ENCODE measurements at places on chromosomes 6 and 20. TPM values are rescaled to one million over a fixed set of nuclear protein-coding genes. Genes with fewer than 3 reads are reported as not detected.

- H3K4me1 ChIP-seq = peaks cover 9% of the 10 kb centered on the region
- peak overlapping the region; percentile 66 for H3K4me3 ChIP-seq
- peak; percentile 51 for DNase-seq
- peaks cover 5% of the 10 kb centered on the region for H3K36me3 ChIP-seq
- peaks cover 8% of the 10 kb centered on the region for H3K27me3 ChIP-seq
Observed at GRCh38 chr20:61253264-61253639, 1.2 kb downstream of the CDH4 start.

GRCh38 chr20:46027245-46027853 is 1.7 kb upstream of the SLC12A5 start:
- no peaks in the 10 kb centered on the region for H3K4me1 ChIP-seq
- no peak overlapping the region for H3K4me3 ChIP-seq
- peaks cover 29% of the 10 kb centered on the region for H3K27me3 ChIP-seq
- no peaks in the 10 kb centered on the region for H3K36me3 ChIP-seq
- peak; percentile 68 for DNase-seq

Gene WFDC12
- polyA plus RNA-seq = not detected

Gene RPP21
- 20.5 TPM for polyA plus RNA-seq

Gene MCCD1
- not detected for polyA plus RNA-seq

DNA sequence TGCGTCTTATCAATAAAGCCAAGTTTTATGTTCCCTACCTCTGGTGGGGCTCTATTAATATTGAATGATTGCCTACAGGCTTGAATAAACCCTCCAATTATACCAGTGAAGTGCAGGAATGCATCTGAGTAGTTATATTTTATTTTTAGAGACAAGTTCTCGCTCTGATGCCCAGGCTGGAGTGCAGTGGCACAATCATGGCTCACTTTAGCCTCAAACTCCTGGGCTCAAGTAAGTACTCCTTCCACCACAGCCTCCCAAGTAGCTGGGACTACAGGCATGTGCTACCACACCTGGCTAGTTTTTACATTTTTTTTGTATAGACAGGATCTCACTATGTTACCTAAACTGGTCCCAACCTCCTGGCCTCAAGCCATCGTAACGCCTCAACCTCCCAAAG is 26.1 kb upstream of the UBE2J1 start:
- H3K4me3 ChIP-seq = no peak overlapping the region
- no peak overlapping the region for H3K27ac ChIP-seq
- H3K36me3 ChIP-seq = no peaks in the 10 kb centered on the region
- DNase-seq = no peak
- H3K27me3 ChIP-seq = no peaks in the 10 kb centered on the region

- peak within 1 kb of the TSS; percentile 47 for H3K4me3 ChIP-seq
- DNase-seq = peak; percentile 13
Observed at GRCh38 chr6:106360410-106360988, at the start of gene CRYBG1. Gene CRYBG1, plus strand, starts transcription at chr6:106360717. Its CDS starts 192 bp downstream, at chr6:106360909.

Gene BPIFB1
- not detected for polyA plus RNA-seq

GRCh38 chr6:157116426-157116825 is 206.9 kb downstream of the TMEM242 start:
- no peaks in the 10 kb centered on the region for H3K4me1 ChIP-seq
- H3K27me3 ChIP-seq = no peaks in the 10 kb centered on the region
- H3K27ac ChIP-seq = no peak overlapping the region
- no peaks in the 10 kb centered on the region for H3K36me3 ChIP-seq
- no peak overlapping the region for H3K4me3 ChIP-seq

DNA sequence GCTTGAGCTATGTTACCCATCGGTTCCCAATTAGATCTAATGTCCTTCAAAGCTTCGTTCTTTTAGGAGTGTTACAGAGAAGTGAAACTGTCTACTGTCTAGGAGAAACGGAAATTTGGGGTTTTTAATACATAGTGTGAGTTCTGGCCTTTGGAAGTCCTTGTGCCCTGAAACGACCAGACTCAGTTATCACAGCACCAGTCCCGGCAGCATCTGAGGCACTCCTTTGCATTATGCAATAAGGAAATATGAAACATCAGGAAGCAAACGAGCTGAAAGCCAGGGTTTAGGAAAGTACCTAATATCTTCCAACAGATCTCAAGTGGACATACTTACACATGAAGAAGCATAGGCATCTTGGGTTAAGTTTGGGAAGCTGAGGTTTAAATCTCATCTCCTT is 61.8 kb upstream of the ADGRF1 start:
- no peak for DNase-seq
- H3K36me3 ChIP-seq = no peaks in the 10 kb centered on the region
- no peaks in the 10 kb centered on the region for H3K4me1 ChIP-seq
- H3K27me3 ChIP-seq = no peaks in the 10 kb centered on the region

Gene HLA-DOA
- not detected for polyA plus RNA-seq

Gene EFCAB8
- not detected for polyA plus RNA-seq

Gene ANKRD66
- polyA plus RNA-seq = not detected

DNA sequence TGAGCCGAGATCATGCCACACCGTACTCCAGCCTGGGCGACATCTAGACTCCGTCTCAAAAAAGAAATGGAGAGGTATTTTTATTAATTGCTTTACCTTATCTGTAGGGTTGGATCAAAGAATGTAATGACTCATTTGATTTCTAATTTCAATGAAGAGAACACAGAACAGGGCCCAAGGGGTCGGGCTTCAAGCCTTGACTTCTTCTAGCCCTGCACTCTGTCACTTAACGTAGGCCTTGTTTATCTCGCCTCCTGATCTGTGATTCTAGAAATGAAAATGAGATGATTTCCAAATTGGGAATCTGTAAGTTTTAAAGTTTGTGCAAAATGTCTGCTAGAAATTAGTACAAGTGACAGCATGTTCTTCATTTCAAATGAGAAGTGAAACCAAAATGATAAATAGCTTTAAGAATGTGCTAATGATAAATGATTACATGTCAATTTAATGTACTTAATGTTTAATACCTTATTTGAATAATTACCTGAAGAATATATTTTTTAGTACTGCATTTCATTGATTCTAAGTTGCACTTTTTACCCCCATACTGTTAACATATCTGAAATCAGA is 180.5 kb downstream of the SLC16A10 start:
- no peak overlapping the region for H3K27ac ChIP-seq
- no peak overlapping the region for H3K4me3 ChIP-seq
- peaks cover 8% of the 10 kb centered on the region for H3K4me1 ChIP-seq
- no peak for DNase-seq
- H3K27me3 ChIP-seq = no peaks in the 10 kb centered on the region

DNA sequence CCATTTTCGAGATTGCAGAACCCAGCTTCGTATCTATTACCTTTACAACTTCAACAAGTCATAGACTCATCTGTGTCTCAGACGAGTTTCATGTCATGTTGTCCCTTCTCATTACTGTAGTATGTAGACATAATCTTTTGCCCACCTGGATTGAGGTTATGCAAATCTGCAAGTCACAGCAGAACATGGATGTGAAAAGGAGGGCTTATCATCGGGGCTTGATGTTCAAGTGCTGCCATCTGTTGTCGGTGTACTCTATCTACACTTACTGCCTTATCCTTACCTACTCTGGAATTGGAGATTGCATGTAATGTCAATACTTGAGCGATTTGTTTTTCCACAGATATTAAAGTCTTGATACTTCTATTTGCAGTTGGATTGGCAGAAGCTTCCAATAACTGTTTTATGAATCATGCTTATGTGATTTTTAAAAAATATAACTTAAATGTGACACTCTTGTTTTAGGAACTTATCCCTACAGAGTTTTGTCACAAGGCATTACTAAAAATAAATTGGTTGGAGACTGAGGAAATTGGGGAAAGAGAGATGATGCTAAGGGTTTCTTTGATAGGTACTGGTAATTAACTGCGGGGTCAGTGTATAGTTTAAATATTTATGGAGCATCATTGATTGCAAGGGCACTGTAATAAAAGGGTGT is 3.0 kb upstream of the GOPC start:
- H3K27me3 ChIP-seq = no peaks in the 10 kb centered on the region
- peak; percentile 85 for DNase-seq
